ENCODE measurements at places on chromosomes 13 and 19.

DNA sequence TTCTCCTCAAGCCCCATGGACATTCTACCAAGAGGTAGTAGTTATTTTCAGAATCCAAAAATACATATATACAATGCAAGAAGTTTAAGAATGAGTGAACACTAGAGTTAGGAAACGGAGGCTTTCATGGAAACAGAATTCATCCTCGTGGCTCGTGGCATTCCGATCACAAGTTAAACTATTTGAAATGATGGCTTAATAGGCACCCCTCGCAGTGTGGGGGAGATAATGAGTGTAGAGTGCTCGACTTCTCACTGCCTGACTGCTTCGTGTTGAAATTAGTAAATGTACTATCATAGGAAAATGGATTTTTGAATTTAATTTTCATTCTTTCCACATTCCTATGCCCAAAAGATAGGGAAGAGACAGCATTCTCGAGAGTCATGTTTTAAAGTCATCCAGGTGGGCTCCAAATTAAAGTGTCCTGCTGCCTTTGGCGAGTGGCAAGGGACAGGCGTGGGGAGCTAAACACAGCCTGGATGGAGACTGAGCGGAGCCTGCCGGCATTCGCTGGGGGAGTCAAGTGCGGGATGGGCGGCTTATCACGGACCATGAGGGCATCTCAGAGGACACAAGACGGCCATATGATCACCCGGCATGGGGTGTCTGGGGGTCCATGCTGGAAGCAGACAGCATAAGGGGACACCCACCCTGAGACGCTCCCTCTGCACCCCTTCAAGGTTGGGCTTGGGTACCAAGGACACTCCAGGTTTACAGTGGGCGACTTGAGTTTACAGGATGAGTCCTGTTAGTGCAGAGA lies 165.2 kb downstream of the TEX29 start:
- DNase-seq, result no peak

DNA sequence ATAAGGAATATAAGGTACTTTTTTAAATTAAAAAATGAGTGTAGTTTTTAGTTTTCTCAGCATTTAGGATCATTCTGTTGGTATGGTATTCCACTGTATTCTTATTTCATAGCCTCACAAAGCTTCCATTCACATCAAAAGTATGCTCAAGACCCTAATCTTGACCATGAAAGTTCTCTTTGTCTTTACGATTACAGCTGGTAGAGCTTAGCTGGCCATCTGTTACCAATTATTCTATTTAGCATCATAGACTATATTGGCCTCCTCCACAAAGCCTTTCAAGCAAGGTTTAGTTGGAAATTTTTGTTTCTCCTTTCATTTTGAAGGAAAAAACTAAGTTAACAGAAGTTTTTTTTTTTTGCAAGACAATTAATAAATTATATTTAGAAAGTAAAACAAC lies 245.1 kb downstream of the KCTD12 start:
- no peak for DNase-seq

DNA sequence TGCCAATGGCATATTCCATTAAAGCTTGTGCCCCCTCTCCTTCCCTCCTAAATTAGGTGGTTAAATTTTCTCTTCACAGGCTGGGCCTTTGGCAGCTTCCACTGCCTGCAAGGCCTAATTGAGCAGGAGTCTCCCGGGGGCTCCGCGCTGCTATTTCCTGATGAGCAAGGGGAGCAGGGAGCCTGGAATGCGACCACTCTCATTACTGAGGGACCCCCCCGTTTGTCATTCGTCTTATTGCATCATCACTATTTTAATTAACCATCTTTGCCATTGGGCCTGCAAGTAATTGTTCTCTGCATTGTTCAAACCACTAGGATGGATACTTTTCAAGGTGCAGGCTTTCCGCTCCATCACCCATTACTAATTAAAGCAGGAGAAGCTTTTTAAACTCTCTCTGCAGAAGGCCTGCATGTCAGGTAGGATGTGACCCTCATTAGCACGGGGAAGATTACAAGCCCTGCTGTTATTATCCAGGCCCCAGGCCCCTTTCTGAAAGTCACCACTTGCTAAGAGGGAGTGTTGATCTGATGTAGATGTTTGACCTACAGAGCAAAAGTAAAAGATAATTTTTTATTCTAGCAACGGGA lies 142.3 kb downstream of the OXGR1 start:
- no peak for DNase-seq

DNA sequence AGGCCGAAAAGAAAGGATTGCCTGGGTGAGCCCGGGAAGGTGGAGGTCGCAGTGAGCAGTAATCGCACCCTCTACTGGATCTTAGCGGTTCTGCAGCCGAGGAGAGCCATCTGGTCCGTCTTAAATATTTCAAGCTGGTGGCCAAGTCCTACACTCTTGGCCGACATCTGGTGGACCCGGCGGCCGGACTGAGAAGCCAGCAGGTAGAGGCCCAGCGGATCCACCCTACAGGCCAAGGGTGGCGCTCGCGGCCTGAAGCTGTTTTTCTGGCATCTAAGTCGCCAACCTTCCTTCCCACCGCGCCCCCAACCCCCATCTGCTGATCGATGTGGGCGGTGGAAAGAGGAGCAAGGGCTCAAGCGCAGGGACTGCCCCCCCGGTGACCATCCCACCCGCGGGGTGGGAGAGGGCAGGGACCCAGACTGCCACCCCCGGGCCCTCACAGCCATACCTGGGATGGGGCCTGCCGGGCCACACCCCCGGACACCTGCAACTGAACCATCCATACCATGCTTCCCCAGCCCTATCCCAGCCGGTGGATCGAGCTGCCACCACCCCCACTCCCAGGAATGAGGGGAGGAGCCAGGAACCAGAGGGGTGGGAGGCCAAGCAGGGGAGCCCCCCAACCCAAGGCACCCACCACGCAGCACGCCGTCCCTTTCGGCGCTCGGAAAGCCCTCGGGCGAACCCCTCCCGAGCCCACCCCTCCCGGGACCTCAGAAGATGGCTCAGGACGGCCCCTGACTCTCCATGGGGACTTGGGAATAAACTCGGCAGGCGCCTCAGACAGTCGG lies 46.3 kb upstream of the ZNF730 start:
- DNase-seq, result no peak

Data from NCI-H1105 (cell line).